ENCODE measurements at places on chromosomes 5 and 9.

GRCh38 chr5:60526336-60526875 is 173.6 kb downstream of the DEPDC1B start:
- no peak for DNase-seq

- no peak for DNase-seq
Observed at GRCh38 chr5:180804129-180804618, 1.6 kb upstream of the MGAT1 start.

DNA sequence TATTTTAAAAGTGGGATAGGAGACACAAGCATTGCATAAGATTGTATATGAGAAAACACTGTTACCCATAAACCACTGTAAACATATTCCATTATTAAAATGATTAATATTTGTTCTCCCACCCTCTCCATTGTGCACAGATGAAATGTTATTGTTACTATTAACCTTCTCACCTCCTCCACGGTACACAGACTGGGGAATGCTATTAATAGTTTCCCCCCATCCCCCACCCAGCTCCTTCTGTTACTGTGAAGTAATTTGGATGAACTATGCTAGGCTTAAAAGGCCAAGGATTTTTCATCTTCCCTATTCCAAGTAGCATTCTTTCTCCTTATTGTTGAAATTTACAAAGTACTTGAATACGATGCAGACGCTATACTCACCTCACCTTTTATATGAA is 91.4 kb downstream of the JAKMIP2 start:
- no peak for DNase-seq

DNA sequence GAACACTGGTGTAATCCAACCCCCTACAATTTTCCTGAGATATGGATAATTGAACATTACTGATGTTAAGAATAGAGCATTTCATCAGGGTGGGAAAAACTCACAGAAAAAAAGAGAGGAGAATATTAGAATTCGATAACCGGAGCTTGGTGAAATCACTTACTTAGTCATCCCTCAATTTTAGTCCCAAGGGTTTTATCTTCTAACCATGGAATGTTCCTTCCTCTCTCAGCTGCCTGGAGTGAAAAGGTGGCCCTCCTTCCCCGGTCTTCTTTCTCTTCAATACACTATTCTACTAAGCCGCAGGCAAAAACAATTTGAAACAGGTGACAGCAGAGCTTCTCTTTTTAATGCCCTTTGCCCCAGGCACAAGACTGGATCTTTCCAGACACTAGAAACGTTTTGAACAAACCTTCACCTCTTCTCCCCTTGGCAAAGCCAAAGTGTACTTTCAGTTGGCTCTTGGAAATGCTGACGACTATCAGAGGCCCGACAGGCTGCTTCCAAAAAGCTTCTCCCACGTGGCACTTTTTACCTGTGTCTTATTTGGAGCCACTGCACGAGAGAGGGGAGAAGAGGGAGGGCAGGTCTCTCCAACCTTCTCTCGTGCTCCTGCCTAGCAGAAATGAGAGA is 543.9 kb downstream of the TLE1 start:
- no peak for DNase-seq

DNA sequence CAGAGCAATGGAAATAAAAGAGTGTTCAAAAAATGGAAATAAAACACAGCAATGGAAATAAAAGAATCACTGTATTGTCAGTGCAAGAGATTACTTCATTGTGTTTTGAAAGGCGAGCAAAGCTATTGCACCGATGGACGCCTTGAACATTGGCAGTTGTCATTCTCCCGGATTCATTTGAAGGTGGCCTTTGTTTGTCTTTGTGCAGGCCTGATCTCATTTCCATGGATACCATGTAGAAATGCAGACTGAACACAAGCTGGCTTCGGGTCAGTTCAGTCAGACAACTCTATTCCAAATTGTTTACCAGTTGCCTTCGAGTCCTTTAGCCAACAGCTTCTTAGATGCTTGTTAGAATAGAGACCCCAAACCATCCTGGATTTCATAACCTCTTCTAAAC is 8.3 kb downstream of the ITGA2 start:
- DNase-seq, result peak; percentile 98

DNA sequence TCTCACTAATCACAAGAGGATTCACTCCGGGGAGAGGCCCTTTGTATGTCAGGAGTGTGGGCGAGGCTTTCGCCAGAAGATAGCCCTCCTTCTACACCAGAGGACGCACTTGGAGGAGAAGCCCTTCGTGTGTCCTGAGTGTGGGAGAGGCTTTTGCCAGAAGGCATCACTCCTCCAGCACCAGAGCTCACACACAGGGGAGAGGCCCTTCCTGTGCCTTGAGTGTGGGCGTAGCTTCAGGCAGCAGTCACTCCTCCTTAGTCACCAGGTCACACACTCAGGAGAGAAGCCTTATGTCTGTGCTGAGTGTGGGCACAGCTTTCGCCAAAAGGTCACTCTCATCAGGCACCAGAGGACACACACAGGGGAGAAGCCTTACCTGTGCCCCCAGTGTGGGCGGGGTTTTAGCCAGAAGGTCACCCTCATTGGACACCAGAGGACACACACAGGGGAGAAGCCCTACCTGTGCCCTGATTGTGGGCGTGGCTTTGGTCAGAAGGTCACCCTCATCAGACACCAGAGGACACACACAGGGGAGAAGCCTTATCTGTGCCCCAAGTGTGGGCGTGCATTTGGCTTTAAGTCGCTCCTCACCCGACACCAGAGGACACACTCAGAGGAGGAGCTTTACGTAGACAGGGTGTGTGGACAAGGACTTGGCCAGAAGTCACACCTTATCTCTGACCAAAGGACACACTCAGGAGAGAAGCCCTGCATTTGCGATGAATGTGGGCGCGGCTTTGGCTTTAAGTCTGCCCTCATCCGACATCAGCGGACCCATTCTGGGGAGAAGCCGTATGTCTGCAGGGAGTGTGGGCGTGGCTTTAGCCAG is 27.8 kb downstream of the NUTM2F start:
- DNase-seq, result no peak

DNA sequence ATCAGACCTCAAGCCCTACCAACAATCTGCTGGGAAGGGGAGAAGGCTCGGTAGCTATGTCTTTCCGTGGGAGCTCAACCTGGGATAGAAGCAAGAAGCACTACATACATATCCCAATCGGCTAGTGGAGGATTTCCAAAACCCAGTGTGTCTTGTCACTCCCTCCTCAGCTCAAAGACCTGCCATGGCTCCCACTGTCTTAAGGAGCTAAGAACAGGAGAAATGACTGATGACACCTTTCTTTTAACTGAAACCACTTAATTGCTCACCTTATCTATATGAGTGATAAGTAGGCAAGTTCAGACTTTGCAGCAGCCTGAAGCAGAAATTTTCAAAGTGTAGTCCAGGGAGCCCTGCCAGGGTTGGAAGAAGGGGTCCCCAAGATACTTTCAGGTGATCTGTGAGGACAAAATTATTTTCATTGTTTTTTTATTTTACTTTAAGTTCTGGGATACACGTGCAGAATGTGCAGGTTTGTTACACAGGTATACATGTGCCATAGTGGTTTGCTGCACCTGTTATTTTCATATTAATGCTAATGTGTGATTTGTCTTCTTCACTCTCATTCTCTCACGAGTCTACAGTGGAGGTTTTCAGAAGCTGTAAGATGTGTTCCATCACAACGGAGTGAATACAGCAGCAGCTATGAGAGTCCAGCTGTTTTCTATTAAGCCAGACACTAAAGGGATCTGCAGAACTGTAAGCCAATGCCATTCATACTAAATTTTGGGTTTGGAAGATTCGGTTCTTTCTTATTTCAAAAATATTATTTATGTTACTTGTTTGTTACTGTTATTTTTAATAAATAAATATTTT is 41.4 kb downstream of the PAX5 start:
- no peak for DNase-seq

DNA sequence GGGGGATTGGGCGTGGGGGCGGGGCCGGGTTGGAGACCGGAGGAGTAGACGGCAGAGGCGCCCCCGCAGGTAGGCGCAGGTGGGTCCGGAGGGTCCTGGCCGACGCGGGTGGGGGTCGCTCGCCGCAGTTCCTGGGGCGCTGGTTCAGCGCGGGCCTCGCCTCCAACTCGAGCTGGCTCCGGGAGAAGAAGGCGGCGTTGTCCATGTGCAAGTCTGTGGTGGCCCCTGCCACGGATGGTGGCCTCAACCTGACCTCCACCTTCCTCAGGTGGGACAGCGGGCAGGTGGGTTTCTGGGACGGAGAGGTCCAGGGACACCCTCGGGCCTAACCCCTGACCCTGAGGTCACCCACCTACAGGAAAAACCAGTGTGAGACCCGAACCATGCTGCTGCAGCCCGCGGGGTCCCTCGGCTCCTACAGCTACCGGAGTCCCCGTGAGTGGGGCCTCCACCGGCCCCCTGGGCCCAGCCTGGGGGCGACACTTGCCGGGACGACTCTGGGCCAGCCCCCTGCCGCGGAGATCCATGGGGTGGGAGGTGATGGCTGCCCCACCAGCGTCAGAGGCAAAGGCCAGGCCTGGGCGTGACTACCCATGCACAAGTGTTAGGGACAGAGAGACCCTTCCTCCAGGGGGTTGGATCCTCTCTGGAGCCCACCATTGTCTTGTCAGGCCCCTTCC is 1.7 kb downstream of the PTGDS start:
- no peak for DNase-seq

DNA sequence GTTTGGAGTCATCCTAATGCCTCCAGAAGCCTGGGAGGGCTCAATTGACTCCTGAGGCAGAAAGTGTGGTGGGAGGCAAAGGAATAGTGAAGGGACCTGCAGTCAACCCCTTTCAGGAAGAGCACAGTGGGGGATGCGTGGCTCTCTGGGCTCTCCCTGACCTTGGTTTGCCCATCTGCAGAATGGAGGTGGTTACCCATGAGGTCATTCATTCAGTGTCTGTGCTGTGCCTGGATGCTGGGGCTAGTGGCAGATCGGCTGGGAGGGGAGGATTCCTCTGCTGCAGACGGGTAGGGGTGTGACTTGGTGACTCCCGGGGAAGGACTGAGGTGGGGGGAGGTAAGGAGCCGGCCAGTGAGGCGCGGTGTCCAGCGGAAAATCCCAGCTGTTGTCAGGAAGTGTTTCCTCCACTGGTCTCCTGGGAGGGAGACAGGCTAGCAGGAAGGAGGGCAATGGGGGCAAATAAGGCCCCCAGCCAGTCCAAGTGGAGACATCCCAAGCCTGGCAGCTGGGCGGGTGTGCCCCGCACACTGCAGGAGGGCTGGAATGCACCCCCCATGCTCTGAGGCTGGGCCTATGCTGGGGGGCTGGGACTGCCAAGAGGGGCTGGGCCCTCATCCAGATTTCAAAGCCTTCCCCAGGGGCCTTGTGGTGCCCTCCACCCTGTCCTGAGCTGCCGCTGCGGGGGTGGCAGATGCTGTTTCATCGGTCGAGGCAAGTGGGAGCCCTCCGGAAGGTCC is 10.9 kb downstream of the CXXC5 start:
- no peak for DNase-seq

DNA sequence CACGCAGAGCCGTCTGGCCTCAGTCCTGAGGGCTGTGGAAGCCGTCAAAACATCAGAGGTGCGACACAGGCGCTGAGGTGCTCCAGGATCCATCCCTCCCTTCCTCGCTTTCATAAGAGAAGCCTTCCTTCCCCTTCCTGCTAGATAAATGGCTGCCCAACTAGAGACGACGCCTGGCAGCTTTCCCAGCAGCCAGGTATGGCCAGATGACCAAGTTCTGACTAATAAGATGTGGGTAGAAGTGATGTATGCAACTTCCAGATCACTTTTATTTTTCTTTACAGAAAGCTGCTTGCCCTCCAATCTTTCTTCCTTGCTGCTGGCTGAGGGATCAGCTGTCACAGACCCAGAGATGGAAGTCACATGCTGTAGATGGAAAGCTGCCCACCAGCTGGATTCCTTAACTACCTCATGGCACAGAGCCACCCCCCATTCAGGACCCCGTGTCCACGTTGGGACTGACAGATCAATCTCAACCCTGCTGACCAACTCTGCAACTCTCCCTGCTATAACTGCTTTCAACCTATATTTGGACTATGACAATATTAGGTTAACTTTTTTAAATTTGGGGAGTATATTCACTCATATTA is 8.8 kb downstream of the MAPK9 start:
- no peak for DNase-seq

DNA sequence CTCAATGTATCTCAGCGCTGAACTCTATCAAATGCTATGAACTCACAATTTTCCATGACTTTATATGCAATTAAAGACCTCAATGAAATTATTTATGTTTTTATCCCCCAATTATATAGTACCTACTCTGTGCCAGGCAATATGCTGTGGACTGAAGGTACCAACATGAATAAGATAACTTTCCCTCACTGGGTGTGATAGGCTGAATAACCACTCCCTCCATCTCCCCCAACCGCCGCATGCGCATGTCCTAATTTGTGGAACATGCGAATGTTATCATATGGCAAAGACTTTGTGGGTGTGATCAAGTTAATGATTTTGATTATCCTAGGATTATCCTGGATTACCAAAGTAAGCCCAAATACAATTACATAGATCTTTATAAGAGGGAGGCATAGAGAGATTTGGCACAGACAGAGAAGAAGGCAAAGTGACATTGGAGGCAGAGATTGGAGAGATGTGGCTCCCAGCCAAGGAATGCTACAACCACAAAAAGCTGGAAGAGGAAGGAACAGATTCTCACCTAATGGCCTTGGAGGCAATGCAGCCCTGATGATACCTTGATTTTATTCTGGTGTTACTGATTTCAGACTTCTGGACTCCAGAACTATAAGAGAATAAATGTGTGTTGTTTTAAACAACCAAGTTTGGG is 149.1 kb upstream of the VCAN start:
- DNase-seq, result no peak

DNA sequence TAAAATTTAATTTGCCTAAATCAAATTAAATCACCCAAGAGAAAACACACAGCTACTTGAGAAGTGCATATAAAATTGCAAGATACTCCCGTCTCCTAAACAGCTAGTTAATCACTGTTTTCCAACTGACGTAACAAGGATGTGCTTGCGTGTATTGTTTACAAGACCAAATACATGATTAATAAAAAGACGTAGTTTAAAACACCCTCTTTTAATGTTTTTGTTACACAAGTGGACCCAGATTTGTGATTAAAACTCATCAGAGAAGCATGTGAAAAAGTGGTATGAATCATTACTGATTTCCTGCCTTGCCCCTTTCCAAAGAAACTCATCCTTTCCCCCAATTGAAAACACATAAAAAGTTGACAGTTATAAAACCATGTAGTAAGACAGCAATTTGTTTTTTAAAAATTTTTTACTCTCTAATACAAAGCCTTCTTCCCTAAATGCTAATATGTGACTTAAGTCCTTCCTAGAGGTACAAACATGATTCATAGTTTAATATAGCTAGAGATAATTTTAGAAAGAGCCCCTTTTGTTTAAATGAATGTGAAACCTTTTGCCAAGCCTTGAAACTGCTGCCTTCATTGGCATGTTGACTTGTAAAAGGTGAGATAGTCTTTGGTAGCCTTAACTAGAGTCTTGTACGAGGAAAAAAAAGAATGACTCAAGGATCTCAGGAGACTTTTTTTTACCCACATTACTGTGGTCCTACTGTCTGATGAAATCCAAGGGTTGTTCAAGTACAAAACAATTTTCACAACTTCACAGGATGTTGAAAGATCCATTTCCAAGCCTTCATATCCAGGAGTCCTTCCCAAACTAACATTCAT is 61.4 kb upstream of the FST start:
- DNase-seq, result no peak
